Esophagus mucosa (tissue), 1 donor: ENCODE measurements at places on chromosomes 2 and 18. TPM values are rescaled to one million over a fixed set of nuclear protein-coding genes. Genes with fewer than 3 reads are reported as not detected.

TUBA3E gene
- not detected for total RNA-seq

- no peak for ATAC-seq
Measured at GRCh38 chr2:134773335-134773734, 54.5 kb upstream of the TMEM163 start.

GRCh38 chr2:46297546-46298271, 502 bp downstream of the EPAS1 start:
- peak; percentile 81 for ATAC-seq

DNA sequence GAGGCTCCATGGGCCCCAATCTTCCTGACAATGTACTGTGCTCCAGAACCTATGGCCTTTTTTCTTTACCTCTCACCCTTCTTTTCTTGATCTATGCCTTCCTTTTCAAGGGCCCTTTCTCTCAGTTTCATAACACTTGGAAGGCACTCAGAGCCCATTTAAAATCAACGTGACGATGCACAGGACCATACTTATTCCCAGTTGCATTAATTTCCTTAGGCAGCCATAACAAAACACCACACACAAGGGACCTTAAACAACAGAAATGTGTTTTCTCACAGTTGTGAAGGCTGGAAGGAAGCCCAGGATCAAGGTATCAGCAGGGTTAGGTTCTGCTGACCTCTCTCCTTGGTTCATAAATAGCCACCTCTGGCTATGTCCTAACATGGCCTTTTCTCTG, 414.0 kb upstream of the TNP1 start:
- ATAC-seq: no peak

DNA sequence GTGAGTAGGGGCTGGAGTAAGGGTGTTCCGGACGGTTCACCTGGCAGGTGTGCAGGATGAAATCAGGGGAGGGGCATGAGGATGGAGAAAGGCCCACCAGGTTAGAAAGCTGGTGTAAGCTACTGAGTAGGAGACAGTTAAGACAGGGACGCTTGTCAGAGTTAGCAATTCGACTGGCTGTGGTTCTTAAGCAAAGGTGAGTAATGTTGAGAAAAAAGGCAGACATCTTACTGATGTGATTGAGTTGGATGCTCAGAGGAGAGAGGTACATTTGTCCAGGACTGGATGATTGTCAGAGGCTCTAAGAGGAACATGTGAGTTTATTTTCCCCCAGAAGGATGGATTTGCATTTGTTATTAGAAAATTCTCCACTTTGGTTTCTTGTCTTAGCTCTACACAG, 90.5 kb upstream of the MGAT5 start:
- ATAC-seq: no peak

DNA sequence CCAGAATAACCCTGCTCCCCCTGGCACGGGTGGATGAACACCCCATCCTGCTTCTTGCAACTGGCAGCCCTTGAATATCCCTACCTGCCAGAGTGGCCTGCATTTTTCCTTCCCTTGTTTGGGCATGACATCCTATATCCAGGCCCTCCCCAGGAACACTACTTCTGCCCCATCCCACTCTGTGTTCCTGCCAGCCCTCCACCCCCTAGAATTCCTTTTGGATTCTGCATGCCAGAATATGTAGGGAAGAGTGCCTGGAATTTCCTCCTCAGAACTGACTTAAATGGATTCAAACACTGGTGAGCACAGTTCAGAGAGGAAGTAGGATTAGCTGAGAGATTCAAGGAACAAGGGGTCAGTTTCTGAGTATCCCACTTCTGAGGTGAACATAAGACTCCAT, 123.5 kb upstream of the PELI1 start:
- no peak for ATAC-seq

ANKRD30BL gene
- not detected for total RNA-seq

GRCh38 chr18:46497129-46497528, 159.9 kb downstream of the LOXHD1 start:
- ATAC-seq: no peak

GRCh38 chr2:226076529-226076928, 677.0 kb downstream of the NYAP2 start:
- ATAC-seq: no peak

DNA sequence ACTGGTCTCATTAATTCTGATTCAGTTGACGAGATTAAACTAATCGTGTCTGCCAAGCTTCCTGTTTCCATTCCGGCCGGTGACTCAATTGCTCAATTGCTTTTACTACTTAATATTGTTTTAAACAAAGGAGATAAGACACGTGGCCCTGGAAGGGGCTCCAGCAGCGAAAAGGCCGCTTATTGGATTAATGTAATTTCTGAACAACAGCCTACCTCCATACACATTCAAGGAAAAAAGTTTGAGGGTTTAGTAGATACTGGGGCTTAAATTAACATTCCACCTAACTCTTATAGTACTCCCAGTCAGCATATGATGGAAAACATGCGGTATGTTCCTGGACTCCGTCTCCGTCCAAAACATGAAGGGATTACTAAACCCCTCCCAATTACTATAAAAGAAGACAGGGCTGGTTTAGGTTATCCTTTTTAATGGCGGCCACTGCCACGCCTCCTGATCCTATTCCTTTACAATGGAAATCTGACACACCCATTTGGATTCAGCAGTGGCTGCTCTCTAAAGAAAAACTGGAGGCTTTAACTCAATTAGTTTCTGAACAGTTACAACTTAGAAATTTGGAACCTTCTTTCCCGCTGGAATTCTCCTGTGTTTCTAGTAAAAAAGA, 27.1 kb downstream of the VPS54 start:
- ATAC-seq: no peak

PRSS56 gene
- not detected for total RNA-seq

NGEF gene
- total RNA-seq: 6.1 TPM

- ATAC-seq: no peak
Measured at GRCh38 chr18:53508529-53508928, 715.9 kb downstream of the MBD2 start.

DNA sequence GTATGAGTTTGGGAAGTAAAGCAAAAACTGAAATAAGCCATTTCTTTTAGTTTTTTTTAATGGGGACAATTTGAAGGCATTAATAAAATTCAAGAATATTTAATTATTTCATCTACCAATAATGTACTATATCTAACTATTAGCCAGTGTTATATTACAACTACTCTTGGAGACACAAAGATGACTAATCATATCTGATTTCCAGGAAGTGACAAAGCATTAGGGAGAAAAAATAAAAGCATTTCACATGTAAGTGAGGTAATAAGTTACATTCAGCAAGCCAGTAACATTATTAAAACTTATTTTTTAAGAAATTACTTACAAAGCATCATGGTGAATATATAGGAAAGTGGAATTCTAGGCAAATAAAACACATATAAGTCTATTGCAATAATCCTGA, 781.3 kb upstream of the NRXN1 start:
- no peak for ATAC-seq

GRCh38 chr2:130837175-130837810, 579 bp downstream of the ARHGEF4 start:
- ATAC-seq: peak; percentile 23

DPYSL5 gene
- not detected for total RNA-seq

- ATAC-seq: no peak
Measured at GRCh38 chr2:239944694-239945551, 80.2 kb downstream of the NDUFA10 start.

GRCh38 chr2:235799281-235799680, 305.4 kb downstream of the AGAP1 start:
- no peak for ATAC-seq

LRRC30 gene
- not detected for total RNA-seq

TMEM200C gene
- 0.12 TPM for total RNA-seq

PLCD4 gene
- total RNA-seq: 5.7 TPM

CPLX4 gene
- not detected for total RNA-seq

MEP1B gene
- not detected for total RNA-seq

GRCh38 chr2:73368781-73369180, 16.9 kb upstream of the ALMS1 start:
- ATAC-seq: no peak

DNA sequence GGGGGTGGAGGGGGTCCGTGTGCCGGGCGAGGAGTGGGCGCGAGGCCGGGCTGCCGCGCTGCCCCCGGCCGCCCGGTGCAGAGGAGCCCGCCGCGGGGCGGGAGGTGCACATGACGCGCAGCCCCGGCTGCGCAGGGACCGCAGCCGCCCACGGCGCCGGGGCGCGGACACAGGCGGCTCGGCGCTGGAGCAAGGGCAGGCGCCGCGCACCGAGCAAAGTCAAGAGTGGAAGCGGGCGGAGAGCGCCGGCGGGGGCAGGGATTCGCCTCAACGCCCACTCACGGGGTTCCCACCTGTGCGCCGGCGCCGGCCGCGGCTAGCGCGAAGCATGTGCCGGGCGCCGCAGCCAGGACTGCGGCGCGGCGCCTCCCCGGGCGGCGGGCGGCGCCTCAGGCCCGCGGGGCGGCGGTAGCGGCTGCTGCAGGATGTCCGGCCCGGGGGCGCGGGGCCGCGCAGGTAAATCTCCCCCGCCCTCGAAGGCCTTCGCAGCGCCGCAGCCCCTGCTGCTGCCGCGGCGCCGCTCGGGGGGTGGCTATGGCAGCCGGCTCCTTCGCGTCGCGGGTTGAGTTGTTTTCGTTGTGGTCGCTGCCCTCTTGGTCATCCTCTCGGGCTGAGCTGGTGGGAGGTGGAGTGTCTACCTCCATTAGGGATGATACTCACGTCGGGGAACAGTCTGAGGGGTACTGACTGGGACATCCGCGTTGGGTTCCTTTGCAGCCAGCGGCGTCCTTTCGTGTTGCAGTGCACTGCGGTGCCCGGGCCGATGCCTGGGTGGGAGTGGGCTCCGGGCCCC, 216.3 kb upstream of the DTNA start:
- peak; percentile 17 for ATAC-seq

DNA sequence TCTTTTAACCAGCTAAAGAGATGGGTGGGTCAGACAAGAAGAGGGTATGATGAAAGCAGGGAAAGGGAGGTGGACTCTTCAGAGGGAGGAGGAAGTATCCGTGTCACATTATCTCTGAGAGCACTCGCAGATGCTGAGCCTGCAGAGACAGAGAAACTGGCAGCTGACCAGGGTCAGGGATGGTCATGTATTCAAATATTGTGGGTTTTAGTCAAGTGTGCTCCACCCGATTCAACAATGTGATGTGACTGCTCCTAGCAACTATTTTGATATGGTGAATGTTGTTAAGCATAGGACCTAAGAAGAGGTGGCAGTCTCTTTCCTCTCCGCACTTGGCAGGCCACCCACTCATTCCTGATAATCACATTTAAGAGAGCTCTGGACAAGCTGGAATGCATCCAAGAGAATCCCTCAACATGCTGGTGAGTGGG, 1.3 kb upstream of the CLIP4 start:
- ATAC-seq: peak; percentile 60

GALM gene
- 2.2 TPM for total RNA-seq

GRCh38 chr2:200431996-200432705, 77.7 kb downstream of the KCTD18 start:
- ATAC-seq: no peak

DNA sequence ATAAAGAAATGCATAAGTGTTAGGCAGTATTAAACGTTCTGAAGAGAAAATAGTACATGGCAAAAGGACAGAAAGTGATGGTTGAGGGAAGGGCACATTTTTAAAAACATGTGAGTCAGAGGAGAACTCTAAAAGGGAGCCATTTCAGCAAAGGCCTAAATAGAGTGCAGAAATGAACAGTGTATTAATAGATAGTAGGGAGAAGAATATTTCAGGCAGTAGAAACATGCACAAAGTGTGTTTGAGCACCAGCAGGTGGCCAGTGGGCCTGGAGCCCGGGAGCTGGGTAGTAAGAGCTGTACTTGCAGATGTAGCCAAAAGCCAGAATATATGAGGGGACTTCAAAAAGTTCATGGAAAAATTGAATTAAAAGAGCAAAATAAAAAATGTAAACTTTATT, 288.1 kb upstream of the FIGN start:
- ATAC-seq: no peak

- ATAC-seq: no peak
Measured at GRCh38 chr2:62459106-62459505, 46.9 kb downstream of the TMEM17 start.

- no peak for ATAC-seq
Measured at GRCh38 chr2:39515273-39515896, 78.3 kb upstream of the MAP4K3 start.
